ENCODE measurements at places on chromosomes 7 and 10.

GRCh38 chr7:4273566-4274230 lies 408.4 kb upstream of the FOXK1 start:
- no peak for DNase-seq

GRCh38 chr10:72226418-72227027 lies 10.4 kb upstream of the ASCC1 start:
- no peak for DNase-seq

GRCh38 chr7:135757719-135758411 lies 9.3 kb upstream of the FAM180A start:
- no peak for DNase-seq

DNA sequence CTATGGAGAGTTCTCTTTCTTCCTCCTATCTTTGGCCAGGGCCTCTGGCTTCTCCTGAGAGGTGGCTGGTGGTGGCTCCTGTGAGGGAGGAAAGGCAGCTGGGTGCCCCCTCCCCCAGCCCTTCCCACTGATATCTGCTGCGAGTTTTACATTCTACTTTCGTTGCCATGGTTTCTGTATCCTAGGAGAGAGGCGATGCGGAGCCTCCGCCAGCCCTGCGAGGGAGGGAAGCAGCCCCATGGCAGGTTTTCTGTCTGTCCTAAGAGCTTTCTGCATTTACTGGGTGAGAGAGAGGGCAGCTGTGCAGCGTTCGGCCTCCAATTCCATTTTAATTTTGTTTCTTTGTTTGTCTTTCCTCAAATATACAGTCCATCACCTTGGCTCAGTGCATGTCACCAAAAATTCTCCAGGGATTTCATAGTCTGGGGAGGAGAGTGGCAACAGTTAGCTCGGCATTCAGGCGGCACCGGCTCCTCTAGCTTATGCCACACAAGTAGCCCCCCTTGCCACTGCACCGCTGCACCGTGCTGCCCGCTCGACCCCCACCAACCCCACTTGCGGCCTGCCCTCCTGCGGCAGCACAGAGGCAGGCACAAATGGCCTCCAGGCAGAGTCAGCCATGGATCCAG lies 20.4 kb downstream of the DNAJB12 start:
- DNase-seq: no peak

DNA sequence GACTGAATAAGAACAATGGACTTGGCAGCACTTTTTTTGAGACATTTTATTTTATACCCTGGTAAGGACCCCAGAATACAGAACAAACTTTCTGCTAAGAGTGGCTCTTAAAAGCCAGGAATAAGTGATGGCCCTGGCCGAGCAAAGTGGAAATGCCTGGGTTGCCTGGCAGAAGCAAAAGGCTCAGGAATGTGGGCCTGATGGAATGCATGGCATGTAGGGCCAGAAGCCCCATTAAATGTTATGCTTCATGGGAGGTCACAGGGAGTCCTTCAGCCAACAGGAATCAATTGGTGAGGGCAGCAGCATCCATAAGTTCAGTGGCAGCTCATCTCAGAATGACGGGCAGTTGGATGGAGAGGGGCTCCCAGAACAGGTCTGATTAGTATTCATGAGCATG lies 301.5 kb upstream of the CACNA2D1 start:
- DNase-seq: no peak

- DNase-seq: no peak
These were observed 199.4 kb downstream of the USP6NL start for GRCh38 chr10:11411926-11412545.

GRCh38 chr10:83458611-83459010 lies 680.7 kb upstream of the GHITM start:
- DNase-seq: no peak

DNA sequence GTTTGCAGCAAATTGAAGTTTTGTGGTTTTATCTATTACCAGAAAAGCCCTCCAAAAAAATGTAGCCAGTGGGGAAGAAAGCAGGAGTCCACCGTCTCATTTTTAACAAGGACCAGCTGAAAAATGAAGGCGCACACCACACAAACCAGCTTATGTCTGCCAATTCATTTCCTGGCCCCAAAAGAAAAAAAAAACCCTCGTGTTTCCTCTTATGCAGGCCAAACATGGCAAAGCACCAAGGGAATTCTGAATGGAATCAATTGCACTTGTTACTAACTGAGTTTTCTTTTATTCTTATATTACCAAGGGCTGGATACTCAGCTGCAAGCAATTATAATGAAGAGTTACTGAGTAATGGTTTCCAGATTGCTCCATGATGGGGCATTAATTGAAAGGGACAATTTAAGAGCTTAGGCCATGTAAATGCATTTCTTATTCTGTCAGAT lies 428.3 kb upstream of the NPVF start:
- DNase-seq: no peak

DNA sequence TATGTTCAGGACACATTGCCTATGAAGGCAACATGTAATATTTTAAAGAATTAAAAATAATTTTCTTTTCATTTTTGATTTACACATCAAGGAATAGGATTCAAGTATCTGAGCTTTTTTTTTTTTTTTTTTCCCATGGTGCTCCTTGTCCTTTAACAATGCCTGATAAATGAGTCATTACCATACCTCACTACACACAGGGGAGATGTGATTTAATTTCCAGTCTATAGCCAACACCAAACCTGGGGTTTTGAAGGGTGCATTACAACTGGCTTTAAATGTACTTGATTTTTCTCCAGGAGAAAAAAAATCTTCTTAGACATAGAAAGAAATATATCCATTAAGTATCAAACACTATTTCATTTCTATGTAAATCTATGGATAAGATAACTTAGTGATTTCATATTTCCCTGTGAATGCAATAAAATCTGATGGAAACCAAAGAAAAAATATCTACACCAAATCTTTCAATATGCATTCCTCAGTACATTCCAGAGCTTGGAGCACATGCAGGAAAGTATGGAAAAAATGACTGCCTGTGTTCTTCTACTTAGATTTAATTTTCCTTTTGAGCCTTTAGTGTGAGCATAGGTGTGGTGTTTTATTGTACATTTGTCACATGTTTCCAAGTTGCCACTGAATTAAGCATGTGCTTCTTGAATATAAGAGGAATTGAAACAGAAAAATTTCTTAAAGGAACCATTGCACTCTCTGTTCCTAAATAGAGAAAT lies 204.8 kb upstream of the MEOX2 start:
- DNase-seq: no peak

- DNase-seq: no peak
These were observed 93.0 kb downstream of the EXOC4 start for GRCh38 chr7:133345690-133346421.

GRCh38 chr7:91151916-91152315 lies 112.3 kb upstream of the FZD1 start:
- DNase-seq: no peak

GRCh38 chr10:84695902-84696301 lies 367.5 kb downstream of the CCSER2 start:
- no peak for DNase-seq

- no peak for DNase-seq
These were observed 21.7 kb downstream of the RSU1 start for GRCh38 chr10:16795410-16796073.

GRCh38 chr7:3240826-3241430 lies 60.1 kb upstream of the SDK1 start:
- DNase-seq: no peak

GRCh38 chr7:38858259-38858884 lies 50.6 kb downstream of the VPS41 start:
- DNase-seq: no peak

DNA sequence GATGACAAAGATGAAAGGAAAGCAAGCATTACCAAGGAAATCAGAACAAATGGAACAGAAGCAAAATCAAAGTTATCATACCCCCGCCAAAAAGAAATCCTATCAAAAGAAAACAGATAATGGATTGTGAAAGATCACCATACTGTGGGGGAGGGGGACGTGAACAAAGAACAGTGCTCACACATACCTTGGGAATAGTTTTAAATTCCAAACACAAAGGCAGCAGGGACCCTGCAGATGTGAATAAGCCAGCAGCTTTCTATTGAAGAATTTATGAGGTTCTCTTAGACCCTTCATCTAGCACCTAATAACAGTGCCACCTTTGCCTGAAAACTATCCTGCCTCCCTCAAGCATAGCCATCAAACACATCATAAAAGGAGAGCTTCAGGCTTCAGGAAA lies 94.0 kb downstream of the AKR1D1 start:
- no peak for DNase-seq

Measured in stimulated activated CD4-positive, alpha-beta T cell treated with anti-CD3 and anti-CD28 coated beads, Interleukin-12 subunit alpha, Interleukin-12 subunit beta, amount 100 ng/mL, for 4 hours (primary cell).